Activated CD8-positive, alpha-beta T cell treated with anti-CD3 and anti-CD28 coated beads, Interleukin-2, amount 10 ng/mL, durations not matched to agents 7 days and 5 days (primary cell): ENCODE measurements at places on chromosomes 13 and 19. TPM values are rescaled to one million over a fixed set of nuclear protein-coding genes. Genes with fewer than 3 reads are reported as not detected.

DNA sequence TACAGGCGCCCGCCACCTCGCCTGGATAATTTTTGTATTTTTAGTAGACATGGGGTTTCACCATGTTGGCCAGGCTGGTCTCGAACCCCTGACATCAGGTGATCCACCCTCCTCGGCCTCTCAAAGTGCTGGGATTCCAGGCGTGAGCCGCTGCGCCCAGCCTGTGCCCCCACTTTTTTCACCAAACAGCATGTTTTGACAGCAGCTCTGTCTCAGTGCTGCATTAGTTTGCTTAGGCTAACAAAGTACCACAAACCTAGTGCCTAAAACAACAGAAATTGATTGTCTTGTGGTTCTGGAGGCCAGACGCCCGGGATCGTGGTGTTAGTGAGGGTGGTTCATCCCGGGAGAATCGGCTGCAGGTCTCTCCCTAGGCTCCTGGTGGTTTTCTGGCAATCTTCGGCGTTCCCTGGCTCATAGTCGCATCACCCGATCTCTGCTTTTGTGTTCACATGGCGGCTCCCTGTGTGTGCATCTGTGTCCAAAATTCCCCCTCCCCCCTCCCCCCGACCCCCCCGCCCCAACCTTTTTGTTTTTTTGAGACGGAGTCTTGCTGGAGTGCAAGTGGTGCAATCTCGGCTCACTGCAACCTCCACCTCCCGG is 30.0 kb downstream of the MYH14 start:
- no peak for DNase-seq

CEBPA gene
- total RNA-seq = 0.11 TPM

SIGLEC5 gene
- not detected for total RNA-seq

EXOC3L2 gene
- total RNA-seq = not detected

SIGLEC12 gene
- total RNA-seq = 0.53 TPM

ZNF528 gene
- total RNA-seq = 14.7 TPM

DNA sequence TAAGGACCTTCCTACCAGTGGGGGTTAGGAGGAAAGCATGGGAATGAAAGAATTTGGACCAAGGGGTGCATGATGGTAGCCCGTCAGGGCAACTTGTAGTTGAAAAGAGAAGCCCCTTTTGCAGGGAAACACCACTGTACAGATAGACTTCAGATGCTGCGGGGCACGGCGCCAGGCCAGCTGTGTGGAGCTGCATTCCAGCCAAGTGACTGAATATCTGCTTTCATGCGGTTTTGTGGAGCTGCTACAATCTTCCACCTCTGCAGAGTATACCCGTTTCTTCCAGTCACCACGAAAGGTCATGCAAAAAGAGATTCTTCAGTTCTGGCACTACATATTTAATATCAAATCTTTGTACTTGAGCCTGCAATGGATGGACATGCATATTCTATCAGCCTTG is 104.7 kb downstream of the RGCC start:
- no peak for DNase-seq

ZNF333 gene
- 7.3 TPM for total RNA-seq

DNA sequence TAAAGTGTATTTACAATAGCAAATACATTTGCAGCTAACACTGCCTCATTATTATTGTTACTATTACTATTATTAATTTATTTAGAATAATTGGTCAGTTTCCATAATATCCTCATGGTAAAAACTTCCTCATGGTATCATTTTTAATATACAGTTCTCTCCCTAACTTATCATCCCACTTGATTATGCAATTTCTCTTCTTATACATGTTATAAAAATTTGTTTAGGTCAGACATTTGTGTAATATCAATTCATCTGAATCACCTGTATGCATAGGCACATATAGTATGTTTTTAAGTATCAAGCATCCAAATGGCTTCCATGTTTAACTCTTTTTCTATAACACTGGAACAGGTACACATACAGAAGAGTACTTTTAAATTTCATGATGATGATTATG is 210.8 kb upstream of the STARD13 start:
- DNase-seq = no peak

DNA sequence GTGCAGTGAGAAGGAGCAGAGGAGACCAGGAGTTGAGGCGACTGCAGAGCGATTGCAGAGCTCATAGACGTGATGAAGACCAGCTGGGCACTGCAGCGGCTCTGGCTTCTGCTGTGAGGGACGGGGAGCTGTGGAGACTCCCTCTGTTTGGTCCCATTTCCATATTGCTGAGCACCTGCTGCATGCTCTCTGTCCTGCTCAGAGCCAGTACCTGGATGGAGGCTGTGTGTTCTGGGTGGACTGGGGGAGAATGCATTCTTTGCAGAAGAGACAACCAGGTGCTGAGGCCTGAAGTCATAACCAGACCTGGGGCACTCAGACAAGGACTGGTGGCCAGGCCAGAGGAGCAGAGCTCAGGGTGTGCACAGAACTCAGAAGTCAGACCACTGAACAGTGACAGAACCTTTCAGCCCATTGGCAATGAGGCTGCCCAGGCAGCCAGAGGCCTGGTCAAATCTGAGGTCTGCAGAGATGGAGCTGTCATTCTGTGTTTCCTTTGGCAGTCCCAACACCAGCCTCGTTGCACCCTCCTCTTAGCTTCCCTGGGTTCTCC is 1.3 kb upstream of the A1BG start:
- no peak for DNase-seq
